Keratinocyte (primary cell): ENCODE measurements at places on chromosomes 6 and 20. TPM values are rescaled to one million over a fixed set of nuclear protein-coding genes. Genes with fewer than 3 reads are reported as not detected.

DNA sequence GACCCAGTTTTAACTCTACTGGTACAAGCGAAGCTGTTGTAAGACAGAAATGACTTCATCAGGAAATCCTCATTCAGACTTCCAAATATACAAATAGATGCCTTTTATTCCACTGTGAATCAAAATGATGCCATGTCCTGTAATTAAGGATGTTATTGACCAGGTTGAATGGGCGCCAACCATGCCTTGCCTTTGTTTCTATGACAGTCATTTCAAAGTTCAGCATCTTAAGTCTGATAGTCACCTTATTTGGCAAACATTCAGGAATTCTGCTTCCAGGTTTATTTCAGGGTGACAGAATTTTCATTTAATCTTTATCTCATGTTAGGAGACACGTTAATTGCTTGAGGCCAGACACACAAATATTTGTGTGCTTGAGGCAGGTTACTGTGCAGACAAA lies 592.8 kb upstream of the JAG1 start:
- H3K36me3 ChIP-seq = no peaks in the 10 kb centered on the region
- peaks cover 38% of the 10 kb centered on the region for H3K4me1 ChIP-seq

DNA sequence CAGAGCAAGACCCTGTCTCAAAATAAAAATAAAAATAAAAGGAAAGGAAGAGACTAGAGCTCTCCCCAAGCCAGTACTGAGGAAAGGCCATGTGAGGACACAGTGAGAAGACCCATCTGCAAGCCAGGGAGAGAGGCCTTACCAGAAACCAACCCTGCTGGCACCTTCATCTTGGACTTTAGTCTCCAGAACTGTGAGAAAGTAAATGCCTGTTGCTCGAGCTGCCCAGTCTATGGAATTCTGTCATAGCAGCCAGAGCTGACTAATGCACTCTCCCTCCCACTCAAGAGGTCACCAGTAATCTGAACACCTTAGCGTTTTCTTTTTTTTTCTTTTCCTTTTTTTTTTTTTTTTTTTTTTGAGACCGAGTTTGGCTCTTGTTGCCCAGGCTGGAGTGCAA lies 7.3 kb upstream of the PRPH2 start:
- peaks cover 12% of the 10 kb centered on the region for H3K4me1 ChIP-seq
- no peak for DNase-seq
- H3K4me3 ChIP-seq = no peak overlapping the region
- no peaks in the 10 kb centered on the region for H3K36me3 ChIP-seq
- H3K27me3 ChIP-seq = no peaks in the 10 kb centered on the region
- no peak overlapping the region for H3K27ac ChIP-seq

DNA sequence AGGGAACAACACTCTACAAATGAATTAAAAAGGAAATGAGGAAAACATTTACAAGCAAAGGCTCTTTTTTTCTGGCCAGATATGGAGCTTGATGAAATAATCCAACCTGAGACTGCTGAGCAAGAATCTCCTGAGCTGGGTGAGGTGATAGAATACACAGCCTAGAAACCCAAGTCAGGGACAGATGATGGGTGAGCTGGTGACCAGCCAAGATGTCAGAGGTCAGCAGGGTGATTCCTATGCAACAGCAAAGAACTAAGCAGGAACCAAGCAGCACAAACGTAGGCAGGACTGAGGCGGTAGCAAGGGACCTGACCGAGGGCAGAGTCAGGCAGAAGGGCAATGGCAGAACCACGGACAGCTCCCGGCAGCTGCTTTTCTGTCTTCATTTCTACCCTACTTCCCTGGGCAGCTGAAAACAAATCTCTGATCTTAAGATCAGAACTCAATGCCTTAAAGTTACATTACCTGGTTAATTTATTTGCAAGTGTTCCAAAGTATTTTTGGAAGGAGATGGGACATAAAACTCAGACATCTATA lies 75.1 kb downstream of the CDC40 start:
- DNase-seq = no peak

GRCh38 chr6:152161501-152161900 lies 354.0 kb downstream of the ESR1 start:
- no peaks in the 10 kb centered on the region for H3K36me3 ChIP-seq
- H3K27me3 ChIP-seq = no peaks in the 10 kb centered on the region
- DNase-seq = no peak
- H3K27ac ChIP-seq = no peak overlapping the region
- no peak overlapping the region for H3K4me3 ChIP-seq

DNA sequence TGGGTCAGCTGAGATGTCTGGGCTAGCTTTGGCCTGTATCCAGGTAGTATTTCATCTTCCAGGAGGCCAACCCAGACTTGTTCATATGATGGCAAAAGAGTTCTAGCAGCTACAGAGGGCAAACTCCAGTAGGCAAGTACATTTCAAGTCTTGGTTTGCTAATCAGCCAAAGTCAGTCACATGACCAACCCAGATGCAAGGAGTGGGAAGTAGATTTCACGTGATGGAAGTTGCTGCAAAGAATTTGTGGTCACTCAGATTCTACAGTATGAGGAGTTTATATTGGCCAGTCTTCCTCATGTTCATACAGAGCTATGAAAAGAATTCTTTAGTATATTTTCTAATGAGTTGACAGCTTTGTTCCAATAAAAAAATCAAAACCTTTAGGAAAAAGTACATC lies 101.8 kb downstream of the PHACTR1 start:
- no peak overlapping the region for H3K4me3 ChIP-seq
- H3K4me1 ChIP-seq = no peaks in the 10 kb centered on the region
- no peaks in the 10 kb centered on the region for H3K36me3 ChIP-seq
- DNase-seq = no peak
- no peak overlapping the region for H3K27ac ChIP-seq

DNA sequence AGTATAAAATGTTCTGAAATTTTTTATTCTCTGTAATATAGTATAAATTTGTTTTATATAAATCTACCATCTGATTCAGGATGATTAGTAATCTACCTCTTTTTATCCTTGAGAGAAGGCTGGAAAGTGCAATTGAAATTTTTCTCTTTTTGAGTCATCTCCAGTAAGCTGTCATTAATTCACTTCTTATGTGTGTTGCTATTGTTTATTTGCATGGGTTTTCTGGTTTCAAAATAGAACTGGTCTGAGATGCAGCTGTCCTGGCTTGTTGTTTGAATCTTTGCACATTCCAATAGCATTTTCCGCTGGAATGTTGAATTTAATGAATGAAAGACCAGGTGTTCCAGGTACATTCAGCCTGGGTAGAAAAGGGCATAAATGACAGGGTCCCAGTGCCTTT lies 24.3 kb upstream of the TAB2 start:
- DNase-seq = peak; percentile 42
- no peaks in the 10 kb centered on the region for H3K27me3 ChIP-seq
- peaks cover 22% of the 10 kb centered on the region for H3K4me1 ChIP-seq
- no peak overlapping the region for H3K4me3 ChIP-seq

- no peaks in the 10 kb centered on the region for H3K4me1 ChIP-seq
- no peaks in the 10 kb centered on the region for H3K27me3 ChIP-seq
- H3K36me3 ChIP-seq = no peaks in the 10 kb centered on the region
- H3K4me3 ChIP-seq = no peak overlapping the region
Observed at GRCh38 chr6:149064001-149064659, 253.4 kb upstream of the TAB2 start.

GRCh38 chr6:140921366-140922226 lies 1211.1 kb upstream of the GJE1 start:
- no peaks in the 10 kb centered on the region for H3K4me1 ChIP-seq
- no peaks in the 10 kb centered on the region for H3K27me3 ChIP-seq
- H3K36me3 ChIP-seq = no peaks in the 10 kb centered on the region
- peak; percentile 28 for DNase-seq

DNA sequence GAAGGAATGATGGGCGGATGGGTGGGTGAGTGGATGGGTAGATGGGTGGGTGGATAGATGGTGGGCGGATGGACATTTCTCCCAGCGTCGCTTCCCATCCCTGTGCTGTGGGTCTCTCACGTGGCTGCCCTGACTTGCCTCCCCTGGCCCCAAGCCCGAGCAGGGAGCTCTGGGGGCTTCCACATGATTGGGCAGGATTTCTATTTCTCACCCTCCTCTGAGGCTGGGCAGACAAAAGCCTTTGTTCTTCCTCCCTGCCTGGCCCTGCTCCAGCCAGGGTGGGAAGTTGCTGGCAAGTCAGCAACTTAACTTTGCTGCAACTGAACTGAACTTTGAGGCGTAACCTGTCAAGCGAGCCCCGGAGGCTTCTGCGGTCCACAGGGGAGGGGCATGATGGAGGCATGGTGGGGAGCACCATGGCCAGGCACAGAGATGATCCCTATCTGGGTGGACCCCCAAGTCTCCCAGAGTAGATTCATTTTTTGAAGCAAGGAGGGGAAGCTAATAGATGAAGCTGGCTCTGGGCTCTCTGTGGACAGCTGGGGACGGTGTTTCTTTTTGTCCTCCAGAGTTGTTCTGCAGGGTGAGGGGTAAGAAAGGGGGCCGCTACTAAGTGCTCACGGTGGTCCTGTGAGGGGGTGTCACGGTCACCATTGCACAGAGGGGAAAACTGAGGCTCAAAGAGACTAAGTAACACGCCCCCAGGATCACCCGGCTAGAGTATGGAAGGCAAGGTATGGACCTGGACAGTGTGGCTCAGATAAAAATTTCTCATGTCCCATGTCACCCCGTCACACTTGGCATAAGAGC lies 140.1 kb downstream of the CEBPB start:
- H3K4me3 ChIP-seq = no peak overlapping the region
- H3K36me3 ChIP-seq = no peaks in the 10 kb centered on the region
- H3K4me1 ChIP-seq = peaks cover 32% of the 10 kb centered on the region
- no peak for DNase-seq
- H3K27me3 ChIP-seq = no peaks in the 10 kb centered on the region
- H3K27ac ChIP-seq = no peak overlapping the region

GRCh38 chr6:143804835-143805239 lies 38.3 kb upstream of the LTV1 start:
- no peaks in the 10 kb centered on the region for H3K27me3 ChIP-seq
- no peak overlapping the region for H3K27ac ChIP-seq
- H3K4me1 ChIP-seq = no peaks in the 10 kb centered on the region
- no peaks in the 10 kb centered on the region for H3K36me3 ChIP-seq
- H3K4me3 ChIP-seq = no peak overlapping the region

DNA sequence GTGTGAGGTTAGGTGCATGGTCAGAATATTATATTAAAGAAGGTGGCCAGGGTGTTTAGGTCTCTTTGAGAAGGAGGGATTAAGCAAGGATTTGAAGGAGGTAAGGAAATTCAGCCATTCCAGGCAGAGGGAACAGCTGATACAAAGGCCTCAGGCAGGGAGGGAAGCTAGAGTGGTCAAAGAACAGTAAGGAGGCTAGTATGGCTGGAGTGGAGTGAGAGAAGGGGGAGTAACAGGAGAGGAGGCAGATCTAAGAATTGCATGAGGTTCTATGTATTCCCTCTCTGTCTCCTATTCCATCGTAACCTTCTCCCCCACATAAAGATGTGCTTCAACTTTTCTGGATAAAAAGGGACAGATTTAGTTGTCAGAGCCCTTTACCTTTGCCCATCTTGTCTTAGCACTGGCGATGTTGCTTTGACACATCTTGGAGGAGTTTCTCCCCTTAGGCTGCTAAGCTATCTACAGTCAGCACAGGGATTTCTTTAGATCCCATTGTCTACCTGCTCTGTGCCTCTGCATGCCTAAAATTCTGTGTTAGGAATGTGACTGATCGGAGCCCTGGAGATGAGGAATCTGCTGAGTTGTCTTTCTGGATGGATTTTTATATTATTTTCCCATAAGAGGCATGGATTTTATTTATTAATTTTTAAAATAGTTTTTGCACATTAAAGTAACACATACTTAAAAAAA lies 59.9 kb downstream of the KLHL31 start:
- H3K27me3 ChIP-seq = no peaks in the 10 kb centered on the region
- H3K4me1 ChIP-seq = peaks cover 6% of the 10 kb centered on the region
- H3K36me3 ChIP-seq = no peaks in the 10 kb centered on the region
- DNase-seq = no peak

GRCh38 chr6:1759870-1760269 lies 150.2 kb downstream of the FOXC1 start:
- H3K27ac ChIP-seq = no peak overlapping the region
- peaks cover 7% of the 10 kb centered on the region for H3K4me1 ChIP-seq
- H3K36me3 ChIP-seq = no peaks in the 10 kb centered on the region
- no peak overlapping the region for H3K4me3 ChIP-seq
- no peak for DNase-seq
- H3K27me3 ChIP-seq = no peaks in the 10 kb centered on the region

DNA sequence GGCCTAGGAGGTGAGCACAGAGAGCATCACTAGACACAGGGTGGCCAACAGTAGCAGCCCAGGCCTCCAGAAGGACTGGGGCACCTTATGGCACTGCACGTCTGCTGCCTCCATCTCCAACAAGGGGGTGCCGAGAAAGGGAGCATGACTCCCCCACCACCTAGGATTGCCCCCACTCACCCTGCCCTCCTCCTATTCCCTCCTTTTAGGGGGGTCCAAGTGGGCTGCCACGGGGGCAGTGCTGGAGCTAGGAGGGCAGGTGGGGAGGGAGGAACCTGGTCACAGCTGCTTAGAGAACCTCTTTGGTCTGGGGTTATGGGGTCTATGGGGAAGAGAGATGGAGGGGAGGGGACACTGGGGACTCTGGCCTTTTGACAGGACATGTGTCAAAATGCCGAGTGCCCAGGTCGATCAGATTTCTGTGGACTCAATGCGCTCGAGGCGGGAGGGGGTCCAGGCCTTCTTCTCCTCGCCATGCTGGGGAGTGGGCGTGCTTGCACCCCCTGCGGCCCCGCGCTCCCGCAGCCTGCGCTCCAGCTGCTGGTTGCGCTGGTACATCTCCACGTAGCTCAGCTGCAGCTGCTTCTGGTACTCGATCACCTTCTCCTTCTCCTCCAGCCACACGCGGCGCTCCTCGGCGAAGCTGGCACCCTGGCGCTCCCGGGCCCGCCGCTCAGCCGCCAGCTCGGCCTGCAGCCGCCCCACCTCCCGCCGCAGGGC lies 4.5 kb upstream of the FASTKD5 start:
- H3K4me1 ChIP-seq = no peaks in the 10 kb centered on the region
- no peak for DNase-seq
- H3K36me3 ChIP-seq = no peaks in the 10 kb centered on the region
- H3K4me3 ChIP-seq = no peak overlapping the region
- H3K27me3 ChIP-seq = peaks cover 24% of the 10 kb centered on the region

DNA sequence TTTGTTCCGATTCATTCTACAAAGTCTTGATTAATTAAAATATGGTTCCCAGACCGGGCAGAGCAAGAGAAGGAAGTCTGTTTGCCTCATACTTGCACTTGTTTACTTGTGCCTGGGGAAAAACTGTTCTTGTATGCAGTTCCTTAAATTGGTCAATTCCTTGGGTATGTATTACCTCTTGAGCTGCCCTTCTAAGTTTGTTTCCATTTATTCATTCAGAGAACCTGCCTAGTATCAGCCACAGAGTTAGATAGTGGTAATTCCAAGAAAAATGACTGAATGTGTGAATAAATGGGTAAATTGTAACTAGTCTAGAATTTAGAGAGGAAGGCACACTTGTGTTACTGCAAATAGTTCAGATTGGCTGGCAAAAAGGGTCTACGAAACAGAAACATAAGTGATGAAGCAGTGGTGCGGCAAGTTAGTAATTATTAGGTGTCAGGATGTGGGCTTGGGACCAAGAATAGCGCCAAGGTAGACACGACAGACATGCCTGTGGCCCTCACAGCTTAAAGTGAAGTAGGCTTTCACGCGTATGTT lies 525 bp upstream of the MAK start:
- H3K36me3 ChIP-seq = no peaks in the 10 kb centered on the region
- no peak overlapping the region for H3K27ac ChIP-seq
- H3K4me3 ChIP-seq = peak overlapping the region; percentile 85
- no peak for DNase-seq
- H3K27me3 ChIP-seq = peaks cover 20% of the 10 kb centered on the region
- H3K4me1 ChIP-seq = peaks cover 3% of the 10 kb centered on the region

Gene SIM1
- not detected in 3 replicates for polyA plus RNA-seq

Gene MATN4
- polyA plus RNA-seq = 0.08 TPM in 1 of 3 replicates, not detected in the others

Gene DUSP15
- polyA plus RNA-seq = not detected in 3 replicates

Gene FAM83D
- 8.5 to 33.1 TPM (median 32.1 TPM) in 3 replicates for polyA plus RNA-seq

Gene REM1
- polyA plus RNA-seq = not detected in 3 replicates

Gene MOCS3
- polyA plus RNA-seq = 4.0 to 5.8 TPM (median 4.5 TPM) in 3 replicates

Gene C6orf141
- polyA plus RNA-seq = 20.7 to 59.1 TPM (median 51.6 TPM) in 3 replicates

Gene SYNDIG1
- polyA plus RNA-seq = 0.37 to 1.7 TPM (median 0.38 TPM) in 3 replicates

Gene LAMA4
- polyA plus RNA-seq = 0.10 to 0.39 TPM (median 0.12 TPM) in 3 replicates

Gene HLA-DRB5
- 0.05 TPM in 1 of 3 replicates, not detected in the others for polyA plus RNA-seq
